ENCODE measurements at places on chromosomes 2 and 18. TPM values are rescaled to one million over a fixed set of nuclear protein-coding genes. Genes with fewer than 3 reads are reported as not detected.
A peak's percentile ranks its signal among the peaks of the same experiment; 100 is the strongest.

Gene RAB27B
- 0.30 TPM for polyA plus RNA-seq

Gene G6PC2
- not detected for polyA plus RNA-seq

Gene CELF4
- polyA plus RNA-seq, result 0.84 TPM

Gene CD207
- 0.27 TPM for polyA plus RNA-seq

Gene DNAH6
- 0.04 TPM for polyA plus RNA-seq

Gene ZBTB7C
- 5.8 TPM for polyA plus RNA-seq

Gene CREB1
- 35.3 TPM for polyA plus RNA-seq

Gene ZRANB3
- polyA plus RNA-seq, result 8.0 TPM

Gene LHCGR
- 0.25 TPM for polyA plus RNA-seq

- no peak for DNase-seq
These were observed 3.3 kb downstream of the TTLL4 start for GRCh38 chr2:218713922-218714321.

- no peak for DNase-seq
These were observed 236.8 kb downstream of the SATB2 start for GRCh38 chr2:199220920-199221319.

DNA sequence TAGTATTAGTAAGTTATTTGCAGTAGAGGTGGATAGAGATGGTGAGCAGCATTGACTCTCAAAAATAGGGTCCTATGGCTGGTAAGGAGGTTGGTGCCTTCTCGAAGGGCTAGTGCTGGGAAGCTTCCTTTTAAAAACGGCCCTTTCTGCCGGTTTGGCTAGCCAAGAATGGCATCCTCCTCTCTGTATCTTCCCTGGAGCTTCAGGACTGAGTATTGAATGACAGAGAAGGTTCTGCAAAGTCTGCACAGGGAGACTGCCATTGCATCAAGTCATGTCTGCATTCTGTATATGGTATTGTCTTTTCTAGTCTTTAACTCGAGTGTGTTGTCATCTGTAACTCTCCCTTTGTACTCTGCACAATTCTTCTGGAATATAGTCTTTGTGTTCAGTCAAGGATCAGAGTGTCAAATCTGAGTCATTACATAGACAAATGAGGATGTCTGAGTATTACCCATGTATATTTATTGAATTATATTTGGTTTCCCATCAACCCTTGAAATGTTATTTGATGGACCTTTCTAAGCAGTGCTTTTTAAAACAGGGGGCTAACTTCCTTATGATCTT lies 1.1 kb downstream of the LDLRAD4 start:
- no peak for DNase-seq

GRCh38 chr2:134372611-134373131 lies 118.8 kb downstream of the MGAT5 start:
- DNase-seq, result peak; percentile 75

GRCh38 chr2:158529379-158530259 lies 72.9 kb downstream of the PKP4 start:
- DNase-seq, result no peak

GRCh38 chr2:214031566-214031965 lies 379.3 kb upstream of the VWC2L start:
- DNase-seq, result no peak

GRCh38 chr2:165434865-165435496 lies 34.5 kb upstream of the CSRNP3 start:
- DNase-seq, result no peak

- DNase-seq, result peak; percentile 90
These were observed 10.6 kb downstream of the DNAJB2 start for GRCh38 chr2:219289537-219290361.

GRCh38 chr2:65576861-65577601 lies 144.6 kb upstream of the SPRED2 start:
- DNase-seq, result no peak

GRCh38 chr2:137980459-137980858 lies 16.2 kb downstream of the HNMT start:
- no peak for DNase-seq

GRCh38 chr2:235301202-235302076 lies 192.4 kb upstream of the AGAP1 start:
- no peak for DNase-seq

DNA sequence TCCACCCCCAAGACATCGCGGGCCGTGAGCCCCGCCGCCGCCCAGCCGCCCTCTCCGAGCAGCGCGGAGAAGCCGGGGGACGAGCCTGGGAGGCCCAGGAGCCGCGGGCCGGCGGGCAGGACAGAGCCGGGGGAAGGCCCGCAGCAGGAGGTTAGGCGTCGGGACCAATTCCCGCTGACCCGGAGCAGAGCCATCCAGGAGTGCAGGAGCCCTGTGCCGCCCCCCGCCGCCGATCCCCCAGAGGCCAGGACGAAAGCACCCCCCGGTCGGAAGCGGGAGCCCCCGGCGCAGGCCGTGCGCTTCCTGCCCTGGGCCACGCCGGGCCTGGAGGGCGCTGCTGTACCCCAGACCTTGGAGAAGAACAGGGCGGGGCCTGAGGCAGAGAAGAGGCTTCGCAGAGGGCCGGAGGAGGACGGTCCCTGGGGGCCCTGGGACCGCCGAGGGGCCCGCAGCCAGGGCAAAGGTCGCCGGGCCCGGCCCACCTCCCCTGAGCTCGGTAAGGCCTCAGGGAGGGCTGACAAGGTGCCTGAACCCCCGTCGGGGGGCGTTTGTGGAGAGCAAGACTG lies 14.2 kb downstream of the SPEG start:
- no peak for DNase-seq

- no peak for DNase-seq
These were observed 26.8 kb upstream of the ERCC3 start for GRCh38 chr2:127320586-127321275.

DNA sequence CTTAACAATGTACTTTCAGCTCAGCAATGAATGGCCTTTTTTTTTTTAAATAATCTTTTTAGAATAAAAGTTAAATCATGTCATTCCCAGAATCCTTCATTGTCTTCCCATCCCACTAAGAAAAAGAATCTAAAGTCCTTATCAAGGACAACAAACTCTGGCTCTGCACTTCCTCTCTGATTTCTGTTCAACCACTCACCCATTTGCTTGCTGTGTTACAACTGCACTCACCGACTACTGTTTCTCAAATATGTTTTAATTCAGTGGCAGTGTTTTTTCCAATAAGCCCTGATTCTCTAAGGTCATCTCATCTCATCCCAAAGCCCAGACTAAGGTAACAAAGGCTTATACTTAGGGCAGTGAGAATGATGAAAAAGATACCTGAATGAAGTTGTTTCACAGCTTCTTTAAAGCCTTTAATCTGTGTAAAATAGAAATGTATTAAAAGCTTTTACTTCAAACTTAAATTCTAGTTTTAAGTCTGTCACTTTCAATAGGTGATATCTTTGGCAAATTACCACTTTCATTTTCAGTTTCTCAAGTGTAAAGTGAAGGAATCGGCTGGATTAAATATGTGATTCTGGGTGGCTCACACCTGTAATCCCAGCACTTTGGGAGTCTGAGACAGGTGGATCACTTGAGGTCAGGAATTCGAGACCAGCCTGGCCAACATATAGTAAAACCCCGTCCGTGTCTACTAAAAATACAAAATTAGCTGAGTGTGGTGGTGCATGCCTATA lies 87.6 kb downstream of the RBBP8 start:
- DNase-seq, result no peak

DNA sequence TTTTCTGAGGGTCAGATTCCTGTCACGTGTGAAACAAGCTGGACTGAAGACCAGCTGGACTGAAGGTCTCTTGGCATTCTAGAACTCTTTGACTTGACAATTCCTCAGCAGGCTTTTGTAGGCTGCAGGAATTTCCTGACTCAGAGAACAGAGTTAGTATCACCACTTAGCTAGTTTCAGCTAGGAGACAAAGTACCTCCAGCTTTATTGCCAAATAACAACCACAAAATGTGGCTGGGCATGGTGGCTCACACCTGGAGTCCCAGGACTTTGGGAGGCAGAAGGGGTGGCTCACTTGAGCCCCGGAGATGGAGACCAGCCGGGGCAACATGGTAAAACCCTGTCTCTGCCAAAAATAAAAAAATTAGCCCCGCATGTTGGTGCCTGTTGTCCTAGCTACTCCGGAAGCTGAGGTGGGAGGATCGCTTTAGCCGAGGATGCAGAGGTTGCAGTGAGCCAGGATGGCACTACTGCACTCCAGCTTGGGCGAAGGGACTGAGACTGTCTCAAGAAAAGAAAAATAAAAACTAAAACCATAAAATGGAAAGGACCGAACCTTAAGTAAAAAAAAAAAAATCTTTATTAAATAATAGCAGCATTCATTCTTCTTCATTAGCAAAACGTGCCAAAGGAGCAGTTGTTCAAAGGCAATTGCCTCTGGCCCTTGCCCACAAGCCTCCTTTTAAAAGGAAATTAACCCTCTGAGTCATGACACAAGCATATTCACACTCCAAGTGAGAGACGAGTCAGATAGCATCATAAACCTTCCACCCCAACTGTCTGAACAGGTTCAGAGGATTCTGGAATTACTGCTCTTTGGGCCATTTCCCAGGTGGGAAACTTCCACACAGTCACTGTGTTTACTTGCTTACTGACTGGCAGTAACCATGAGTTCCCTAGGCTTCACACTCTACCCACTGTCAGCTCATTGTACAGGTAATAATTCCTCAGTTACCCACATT lies 88.9 kb downstream of the MYL12B start:
- DNase-seq, result no peak
